Stimulated activated CD4-positive, alpha-beta T cell treated with anti-CD3 and anti-CD28 coated beads, Interleukin-1b, Interleukin-23, amount 100 ng/mL, for 1 hour (primary cell): ENCODE measurements at places on chromosomes 3 and 15.

GRCh38 chr3:194375473-194376240 is 6.1 kb upstream of the LRRC15 start:
- DNase-seq, result no peak

DNA sequence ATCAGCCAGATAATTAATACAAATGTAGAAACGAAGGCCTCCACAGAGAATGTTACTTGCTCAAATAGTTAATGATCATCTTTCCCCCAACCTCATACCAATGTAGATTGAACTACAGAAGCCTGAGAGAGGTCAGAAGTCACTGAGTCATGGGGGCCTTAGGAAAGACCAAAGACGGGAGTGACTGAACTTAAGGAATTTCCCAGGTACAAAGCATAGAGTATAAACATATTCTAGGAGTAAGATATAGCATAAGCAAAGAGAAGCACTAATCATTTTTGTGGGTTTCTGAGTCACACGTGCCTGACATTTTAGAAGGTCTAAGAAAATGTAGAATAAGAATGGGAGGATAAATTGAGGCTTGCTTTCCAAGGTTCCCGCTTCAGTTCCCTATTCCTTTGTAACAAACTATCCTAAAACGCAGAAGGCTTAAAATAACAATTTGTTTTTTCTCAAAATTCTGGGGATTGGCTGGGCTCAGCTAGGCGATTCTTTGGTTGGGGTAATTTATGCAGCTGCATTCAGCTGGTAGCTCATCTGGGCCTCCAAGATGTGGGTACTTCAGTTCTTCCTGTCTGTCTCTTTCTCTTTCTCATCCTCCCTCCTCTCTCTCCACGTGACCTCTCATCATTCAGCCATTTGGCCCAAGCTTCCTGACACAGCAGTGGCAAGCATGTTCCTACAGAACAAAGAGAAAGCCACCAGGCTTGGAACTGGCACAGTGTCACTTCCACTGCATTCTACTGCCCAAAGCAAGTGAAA is 422.6 kb downstream of the FOXP1 start:
- DNase-seq, result no peak

DNA sequence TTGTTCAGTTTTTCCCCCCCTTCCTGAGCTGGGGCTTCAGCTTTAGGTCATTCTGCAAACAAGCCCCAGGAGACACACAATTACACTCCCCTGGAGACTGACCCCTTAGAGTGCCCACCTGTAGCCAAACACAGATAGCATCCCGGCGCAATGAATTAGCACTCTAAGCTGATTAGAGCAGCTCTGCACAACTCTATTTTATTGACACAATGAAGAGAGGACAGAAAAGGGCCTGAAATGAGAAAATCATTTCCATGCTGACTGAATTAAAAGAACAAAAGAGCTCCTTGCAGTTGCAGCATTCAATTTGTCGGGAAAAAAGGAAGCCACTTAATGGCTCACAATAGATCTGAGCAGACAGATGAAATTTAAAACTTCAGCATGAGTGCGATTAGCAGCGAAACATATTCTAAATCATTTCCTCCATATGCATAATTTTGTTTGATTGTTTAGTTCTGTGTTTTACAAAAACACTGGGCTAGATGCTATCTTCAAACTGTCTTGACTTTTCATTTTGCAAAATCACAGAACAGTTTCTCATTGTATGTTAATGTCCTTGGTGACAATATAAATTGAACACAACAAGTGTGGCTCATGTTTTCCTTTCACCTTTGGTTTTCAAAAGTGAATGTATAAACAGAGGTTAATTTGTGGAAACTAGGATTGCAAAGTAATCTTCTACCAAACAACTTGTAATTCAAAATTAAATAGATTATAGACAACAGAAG is 308.6 kb downstream of the MECOM start:
- no peak for DNase-seq

DNA sequence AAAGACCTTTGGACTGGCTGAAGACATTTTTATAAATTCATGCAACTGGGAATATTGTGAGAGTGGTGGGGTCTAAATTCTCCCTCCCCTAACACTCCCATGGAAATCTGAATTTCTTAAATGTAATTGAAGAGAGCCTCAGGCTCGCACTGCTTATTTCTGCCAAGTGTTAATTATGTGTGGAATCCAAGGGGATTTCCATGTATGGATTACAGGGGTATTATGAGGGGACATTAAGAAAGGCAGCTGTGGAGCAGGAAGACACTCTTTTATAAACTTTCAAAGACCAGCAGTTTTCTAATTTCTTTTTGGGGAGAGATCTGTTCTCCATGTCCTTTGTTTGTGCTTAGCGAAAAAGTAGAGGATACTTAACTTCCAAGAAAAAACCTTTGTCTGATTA is 152.1 kb upstream of the TBL1XR1 start:
- DNase-seq, result no peak

DNA sequence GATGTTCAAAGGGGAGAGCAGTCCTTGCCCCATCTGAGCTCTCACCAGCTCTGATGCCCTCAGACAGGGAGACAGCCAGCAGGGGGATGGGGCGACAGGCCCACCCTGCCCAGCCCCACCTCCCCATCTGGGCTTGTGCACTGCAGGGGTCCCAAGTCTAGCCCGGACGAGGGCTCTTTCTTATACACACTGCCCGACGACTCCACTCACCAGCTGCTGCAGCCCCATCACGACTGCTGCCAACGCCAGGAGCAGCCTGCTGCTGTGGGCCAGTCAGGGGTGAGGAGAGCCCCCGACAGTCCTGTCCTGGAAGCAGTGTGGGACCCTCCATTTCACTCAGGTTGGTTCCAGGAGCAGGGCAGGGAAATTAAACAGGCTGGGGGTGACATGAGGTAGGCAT is 73.9 kb downstream of the BOC start:
- no peak for DNase-seq

DNA sequence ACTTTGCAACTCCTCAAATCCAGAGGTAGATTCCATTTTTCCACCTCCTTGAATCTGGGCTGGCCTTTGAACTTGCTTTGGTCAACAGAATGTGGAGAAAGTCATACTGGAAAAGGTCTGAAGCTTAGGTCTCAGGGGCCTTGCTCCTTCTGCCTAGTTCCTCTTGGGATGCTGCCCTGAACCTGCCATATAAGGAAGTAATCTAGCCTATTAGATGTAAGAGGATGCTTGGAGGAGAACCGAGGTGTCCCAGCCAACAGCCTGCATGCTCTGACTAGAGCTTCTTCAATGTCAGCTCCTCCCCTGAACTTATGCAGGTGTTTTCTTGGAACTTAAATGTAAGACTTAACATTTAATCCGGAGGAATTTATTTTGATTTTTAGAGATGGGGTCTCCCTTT is 2.0 kb upstream of the TMED3 start:
- no peak for DNase-seq

- no peak for DNase-seq
Measured at GRCh38 chr3:189630767-189631372, 319 bp upstream of the TP63 start.

DNA sequence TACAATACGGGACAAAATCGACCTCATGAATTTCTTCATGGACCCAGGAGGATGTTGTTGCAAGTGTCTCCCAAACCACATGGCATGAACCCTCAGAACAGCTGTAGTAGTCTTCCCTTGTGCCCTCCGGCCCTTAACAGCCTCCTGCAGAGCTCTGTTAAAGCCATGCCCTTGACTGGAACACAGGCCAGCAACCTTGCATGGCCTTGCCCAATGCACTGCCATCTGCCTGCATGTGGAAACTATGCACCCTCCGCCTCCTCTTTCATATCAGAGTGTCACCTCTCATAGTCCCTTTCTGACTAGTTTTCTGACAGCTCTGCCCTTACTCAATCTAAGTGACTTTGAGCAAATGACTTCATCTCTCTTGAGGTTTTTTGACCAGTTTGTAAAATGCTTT is 39.4 kb upstream of the TRIM71 start:
- no peak for DNase-seq

GRCh38 chr15:98529205-98530145 is 118.9 kb upstream of the IGF1R start:
- DNase-seq, result no peak

DNA sequence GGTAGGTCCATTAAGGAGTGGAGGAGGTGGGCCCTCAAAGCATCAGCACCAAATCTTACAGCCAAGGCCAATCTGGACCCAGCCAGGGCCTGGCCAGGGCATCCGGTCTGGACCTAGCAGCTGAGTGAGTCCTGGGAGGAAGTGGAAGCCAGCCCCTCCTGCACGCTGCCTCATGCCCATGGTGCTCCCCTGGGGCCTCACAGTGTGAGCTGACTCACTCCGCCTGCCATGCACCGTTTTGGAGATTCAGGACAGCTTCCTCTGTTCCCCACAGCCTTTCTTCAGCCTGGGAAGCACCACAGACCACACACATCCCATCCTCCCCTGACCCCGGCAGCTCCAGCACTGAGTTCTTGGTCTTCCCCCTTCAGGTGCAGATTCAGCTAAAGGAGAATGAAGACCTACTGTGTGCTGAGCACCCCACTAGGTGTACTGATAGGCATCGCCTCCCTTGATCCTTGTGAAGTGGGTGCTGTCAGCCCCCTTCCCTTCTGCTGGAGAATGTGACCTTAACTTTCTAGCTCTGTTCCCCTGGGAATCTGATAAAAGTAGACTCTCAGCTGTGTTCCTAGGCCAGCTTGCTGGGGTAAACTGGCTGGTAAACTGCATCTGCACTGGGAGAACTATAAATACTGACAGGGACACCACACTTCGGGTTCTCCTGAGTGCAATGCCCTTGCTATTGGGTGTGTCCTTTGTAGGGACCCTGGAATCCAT is 36.8 kb upstream of the SEC13 start:
- no peak for DNase-seq

GRCh38 chr3:153289334-153289808 is 127.3 kb downstream of the RAP2B start:
- DNase-seq, result no peak
